ENCODE measurements at places on chromosomes 5 and 9.
A peak's percentile ranks its signal among the peaks of the same experiment; 100 is the strongest.

DNA sequence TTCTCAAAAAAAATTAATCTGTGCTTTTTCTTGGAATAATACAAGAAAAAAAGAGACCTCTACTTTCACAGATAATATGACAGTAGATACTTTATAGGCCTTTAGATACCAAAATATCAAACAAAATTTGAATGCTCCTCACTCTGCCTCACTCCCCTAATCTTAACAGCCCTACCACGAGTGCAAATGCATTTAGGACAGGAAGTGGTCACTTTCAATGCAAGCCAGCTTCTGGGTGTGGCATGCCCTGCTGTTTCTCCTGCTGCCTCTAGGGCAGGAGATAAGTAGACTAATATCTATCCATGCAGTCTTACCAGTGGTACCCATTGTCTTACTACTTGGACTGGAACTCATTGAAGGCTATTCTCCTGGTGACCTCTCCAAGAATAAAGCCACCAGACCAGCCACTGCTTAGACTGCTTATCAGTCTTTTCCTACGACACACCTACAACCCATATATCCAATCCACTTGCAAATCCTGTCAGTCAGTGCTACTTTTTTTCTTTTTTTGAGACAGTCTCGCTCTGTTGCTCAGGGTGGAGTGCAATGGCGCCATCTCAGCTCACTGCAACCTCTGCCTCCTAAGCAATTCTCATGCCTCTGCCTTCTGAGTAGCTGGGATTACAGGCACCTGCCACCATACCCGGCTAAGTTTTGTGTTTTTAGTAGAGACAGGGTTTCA is 23.0 kb downstream of the FRRS1L start:
- ATAC-seq, result peak; percentile 70

GRCh38 chr5:149792540-149793255 is 62.6 kb downstream of the PPARGC1B start:
- ATAC-seq, result no peak

DNA sequence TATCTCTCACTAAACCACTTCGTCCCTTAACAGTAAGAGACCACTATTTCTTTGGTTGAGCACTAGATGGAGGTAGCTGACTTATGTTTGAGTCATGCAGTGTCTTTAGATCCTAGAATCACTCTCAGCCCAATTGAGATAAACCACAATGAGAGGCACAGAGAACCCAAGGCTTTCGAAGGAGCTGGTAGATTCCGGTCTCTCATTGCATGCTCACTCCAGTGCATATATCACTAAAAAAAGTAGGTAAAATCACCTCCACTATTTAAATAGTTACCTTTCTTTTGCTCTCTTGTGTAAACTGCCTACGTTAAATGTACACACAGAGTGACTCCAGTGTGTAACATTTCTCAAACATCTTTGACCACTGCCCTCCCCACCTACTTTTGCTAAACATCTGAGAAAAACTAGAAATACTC is 27.6 kb downstream of the ACTL7A start:
- no peak for ATAC-seq

DNA sequence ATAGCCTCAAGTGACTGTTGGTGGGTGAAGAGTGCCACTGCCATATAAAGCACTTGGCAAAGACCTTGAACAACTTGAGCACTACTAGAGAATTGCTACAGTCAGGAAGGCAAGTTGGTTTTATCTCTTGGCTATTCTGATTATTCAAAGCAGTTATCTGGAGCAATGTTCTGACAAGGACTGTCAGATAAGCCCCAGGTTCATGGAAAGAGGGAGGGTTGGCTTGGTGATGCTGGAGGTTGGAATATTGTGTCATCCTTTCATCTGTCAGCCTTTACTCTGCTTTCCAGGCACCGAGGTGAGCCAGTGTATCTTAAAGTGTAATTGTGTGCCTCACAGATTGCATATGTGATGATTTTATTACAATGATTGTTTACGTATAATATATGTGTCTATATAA is 548.4 kb upstream of the ZNF608 start:
- ATAC-seq, result no peak

DNA sequence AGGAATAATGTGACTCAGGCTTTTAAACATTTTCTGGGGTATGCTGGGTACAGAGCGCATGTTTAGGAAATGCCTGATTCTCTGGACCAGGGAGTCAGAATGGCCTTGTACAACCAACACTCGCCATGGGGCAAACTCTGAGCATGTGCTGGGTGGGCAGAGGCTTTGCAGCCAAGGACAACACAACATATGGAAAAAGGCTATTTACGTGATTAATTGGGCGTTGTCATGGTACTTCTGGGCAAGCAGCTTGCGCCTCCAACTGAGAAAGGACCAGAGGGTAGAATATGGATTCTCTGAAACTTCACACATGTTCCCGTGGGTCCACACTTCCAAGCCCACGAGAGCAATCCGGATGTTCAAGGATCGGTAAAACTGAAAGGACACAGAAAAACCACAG is 49.1 kb downstream of the NIPAL4 start:
- ATAC-seq, result no peak

- no peak for ATAC-seq
These were observed 70.5 kb downstream of the PPARGC1B start for GRCh38 chr5:149800633-149801032.

DNA sequence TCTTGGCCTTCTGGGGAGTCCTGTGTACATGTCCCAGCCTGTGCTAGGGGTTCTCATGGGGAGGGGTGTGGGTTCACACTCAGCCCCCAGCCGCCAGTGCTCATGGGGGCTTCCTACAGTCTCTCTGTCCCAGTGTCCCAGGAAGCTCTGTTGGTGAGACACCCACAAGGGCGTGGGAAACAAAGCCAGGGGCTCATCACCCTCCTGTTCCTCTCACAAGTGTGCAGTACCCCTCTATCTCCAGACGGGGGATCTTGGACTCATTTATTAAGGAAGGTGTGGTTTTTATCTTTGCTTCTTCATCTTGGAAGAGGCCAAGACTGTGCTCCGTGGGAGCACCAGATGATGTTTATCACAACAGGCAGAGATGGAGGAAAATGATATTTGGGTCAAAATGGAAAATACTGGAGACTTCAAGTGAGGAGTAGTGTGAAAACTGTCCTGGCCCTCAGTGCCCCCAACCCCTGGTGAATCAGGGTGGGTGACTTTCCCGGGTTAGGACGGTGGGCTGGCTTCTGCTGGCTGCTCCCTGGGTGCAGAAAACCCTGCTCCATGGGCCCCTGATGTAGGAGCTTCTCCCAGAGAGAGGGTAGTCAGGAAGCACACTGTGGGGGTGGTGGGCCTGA is 15.2 kb downstream of the TMEM171 start:
- ATAC-seq, result no peak

DNA sequence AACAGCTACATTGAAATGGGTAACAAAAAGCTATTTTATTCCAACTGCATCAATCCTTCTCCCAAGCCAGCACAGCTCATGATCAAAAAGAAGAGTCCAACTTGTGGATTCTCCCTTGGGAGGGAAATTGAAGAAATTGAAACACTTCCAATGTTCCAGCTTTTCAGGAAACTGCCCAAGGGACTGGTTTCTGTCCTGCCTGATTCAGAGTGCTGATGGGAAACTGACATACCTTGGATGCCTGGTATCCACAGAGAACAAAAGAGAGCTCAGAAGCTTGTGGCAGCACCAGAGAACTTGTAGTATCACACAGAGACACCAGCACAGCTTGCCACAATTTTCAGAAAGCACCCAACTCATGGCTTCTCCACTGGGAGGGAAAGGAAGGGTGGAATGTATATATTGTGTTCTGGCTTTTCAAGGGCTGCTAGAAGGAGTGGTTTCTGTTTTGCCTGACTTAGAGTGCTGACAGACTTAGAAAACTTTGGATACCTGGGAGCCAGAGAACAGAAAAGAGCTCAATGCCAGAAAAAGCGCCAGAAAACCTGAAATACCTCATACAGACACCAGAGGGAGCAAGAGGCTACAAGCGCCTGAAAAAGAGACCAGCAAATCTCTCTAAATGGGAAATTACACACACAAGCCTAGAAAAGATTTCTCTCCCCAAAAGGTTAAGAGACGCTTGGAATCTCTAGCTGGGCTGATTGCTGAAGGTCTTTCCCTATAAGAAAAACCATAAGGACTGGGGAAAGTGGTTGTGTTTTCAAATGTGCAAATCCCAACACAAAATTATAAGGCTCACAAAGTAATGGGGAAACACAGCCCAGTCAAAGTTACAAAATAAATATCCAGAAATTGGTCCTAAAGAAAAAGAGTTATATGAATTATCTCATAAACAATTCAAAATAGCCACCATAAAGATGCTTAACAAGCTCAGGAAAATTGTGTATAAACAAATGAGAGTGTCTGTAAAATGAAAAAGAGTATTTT is 178.8 kb downstream of the SPOCK1 start:
- ATAC-seq, result no peak

GRCh38 chr5:151144922-151145321 is 12.7 kb downstream of the ANXA6 start:
- no peak for ATAC-seq

DNA sequence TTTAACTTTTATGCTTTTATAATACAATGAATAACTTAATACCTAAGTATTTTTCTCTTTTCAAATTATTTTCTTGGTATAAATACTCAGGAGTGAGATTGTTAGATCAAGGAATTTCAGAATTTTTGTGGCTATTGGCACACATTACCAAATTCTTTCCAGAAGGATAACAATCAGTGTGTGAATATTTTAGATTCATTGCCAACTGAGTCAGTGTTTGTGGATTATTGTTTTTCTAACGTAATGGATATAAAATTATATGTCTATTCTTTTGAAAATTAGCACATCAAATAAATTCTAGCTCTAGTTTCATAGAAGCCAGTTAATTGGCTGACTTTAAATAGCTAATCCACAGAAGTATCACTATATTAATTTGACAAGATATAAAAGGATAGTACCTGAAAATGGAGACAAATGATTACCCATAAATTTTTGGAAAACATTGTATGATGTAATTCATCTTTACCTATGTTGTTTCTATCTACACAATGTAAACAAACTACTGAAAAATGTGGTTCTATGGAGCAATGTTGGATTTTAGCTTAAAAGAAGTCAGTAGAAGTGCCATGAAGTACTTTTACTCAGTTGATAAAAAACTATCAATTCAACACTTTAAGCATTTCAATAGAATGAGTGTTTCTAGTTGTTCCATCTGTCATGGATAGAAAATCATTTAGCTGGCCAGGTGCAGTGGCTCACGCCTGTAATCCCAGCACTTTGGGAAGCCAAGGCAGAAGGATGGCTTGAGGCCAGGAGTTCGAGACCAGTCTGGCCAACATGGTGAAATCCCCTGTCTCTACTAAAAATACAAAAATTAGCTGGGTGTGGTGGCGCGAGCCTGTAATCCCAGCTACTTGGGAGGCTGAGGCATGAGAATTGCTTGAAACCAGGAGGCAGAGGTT is 185.1 kb downstream of the ADAMTSL1 start:
- ATAC-seq, result no peak

Data from activated T-helper 17 cell treated with anti-CD3 and anti-CD28 coated beads, Interleukin-2, amount 50 U/mL, for 72 hours (primary cell).